ENCODE measurements at places on chromosomes 16 and 17. TPM values are rescaled to one million over a fixed set of nuclear protein-coding genes. Genes with fewer than 3 reads are reported as not detected.
A peak's percentile ranks its signal among the peaks of the same experiment; 100 is the strongest.

- DNase-seq: no peak
Observed at GRCh38 chr17:51164911-51165679, 1.1 kb upstream of the NME2 start.

DNA sequence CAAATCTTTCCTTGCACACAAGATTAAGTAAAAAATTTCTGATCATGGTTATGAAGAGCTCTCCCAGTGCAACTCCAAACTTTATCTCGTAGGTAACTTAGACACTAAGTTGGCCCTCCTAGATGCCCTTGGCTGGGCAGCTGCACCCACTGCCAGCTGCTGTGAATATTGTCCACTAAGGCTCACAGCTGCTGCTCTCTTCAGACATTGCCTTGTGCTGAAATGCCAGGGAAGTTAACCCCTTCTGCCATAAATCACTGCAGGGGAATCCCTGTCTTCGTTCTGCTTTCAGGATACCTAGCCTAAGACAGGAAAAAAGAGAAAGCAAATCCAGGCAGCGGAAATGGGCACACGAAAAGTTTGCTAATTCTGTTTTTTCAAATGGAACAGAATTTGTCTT, 106.4 kb downstream of the IRX5 start:
- DNase-seq: no peak

DNA sequence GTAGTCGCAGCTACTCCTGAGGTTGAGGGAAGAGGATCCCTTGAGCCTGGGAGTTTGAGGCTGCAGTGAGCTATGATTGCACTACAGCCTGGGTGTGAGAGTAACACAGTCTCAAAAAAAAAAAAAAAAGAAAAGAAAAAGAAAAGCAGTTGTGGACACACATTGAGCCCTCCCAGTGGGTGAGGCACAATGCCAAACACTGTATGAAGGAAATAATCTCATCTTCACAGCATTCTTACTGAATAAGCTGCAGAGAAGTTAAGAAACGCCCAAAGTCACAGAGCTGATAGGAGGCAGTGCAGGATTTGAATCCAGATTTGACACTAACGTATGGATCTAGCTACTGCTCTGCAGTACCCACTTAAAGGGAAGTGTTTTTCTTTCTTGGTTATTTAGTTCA, 5.9 kb upstream of the LYZL6 start:
- no peak for DNase-seq

DNA sequence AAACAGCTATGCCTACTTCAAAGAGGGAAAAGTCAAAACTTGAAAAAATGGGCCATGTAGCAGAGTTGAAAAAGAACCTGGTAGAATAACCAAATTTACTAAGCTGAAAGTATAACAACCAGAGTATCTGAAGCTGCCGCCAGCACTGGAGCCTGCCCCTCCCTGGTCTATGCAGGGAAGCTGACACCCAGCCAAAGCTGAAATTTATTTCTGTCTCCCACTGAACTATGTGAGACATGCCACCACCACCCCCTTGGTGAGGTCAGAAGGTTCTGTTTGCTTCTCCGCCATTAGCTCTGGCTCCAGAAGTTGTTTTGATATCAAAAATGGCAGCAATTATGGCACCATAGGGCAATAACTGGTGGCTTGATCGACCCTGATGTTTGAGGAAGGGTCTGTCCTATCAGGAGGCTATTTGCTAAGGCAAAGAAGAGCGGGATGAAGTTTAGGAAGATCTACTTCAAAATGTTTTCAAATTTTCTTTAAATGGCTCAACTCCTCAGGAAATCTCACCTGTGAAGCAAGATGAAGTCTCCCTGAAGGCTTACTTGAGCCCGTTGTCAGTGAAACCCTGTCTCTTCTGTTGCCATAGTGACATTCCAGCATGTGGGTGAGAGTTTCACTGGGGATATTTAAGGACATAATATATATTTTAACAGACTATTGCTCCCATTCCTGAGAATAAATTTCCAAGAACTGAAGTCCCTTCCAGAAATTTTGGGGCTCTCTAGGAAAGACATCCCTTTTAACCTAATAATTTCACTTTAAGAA, 122.0 kb downstream of the COPRS start:
- no peak for DNase-seq

DNA sequence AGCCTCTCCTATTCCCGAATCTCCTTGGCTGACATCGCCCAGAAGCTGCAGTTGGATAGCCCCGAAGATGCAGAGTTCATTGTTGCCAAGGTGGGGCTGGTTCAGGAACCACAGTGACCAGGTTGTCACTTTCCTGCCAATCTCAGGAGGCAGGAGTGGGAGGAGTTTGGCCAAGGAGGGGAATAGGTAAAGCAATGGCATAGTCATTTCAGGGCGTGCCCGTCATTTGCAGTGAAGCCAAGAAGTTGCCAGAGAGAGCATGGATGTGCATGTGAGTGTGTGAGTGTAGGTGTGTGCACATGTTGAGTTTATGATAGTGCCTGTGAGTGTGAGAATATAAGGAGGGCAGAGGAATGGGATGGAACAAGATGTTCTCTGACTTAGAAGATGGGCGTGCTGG, 14.8 kb downstream of the PSMD3 start:
- no peak for DNase-seq

GRCh38 chr17:30375661-30376060, 3.1 kb upstream of the CPD start:
- no peak for DNase-seq

DNA sequence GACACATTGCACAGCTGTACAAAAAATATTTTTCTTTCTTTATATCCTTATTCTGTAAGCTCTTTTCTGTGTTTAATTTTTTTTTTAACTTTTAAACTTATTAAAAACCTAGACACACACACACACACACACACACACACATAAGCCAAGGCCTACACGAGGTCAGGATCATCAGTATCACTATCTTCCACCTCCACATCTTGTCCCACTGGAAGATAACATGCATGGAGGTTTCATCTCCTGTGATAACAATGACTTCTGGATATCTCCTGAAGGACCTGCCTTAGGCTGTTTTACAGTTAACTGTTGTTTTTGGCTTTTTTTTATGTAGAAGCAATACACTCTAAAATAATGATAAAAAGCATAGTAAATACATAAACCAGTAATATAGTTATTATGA, 71.2 kb downstream of the TNRC6C start:
- no peak for DNase-seq

DNA sequence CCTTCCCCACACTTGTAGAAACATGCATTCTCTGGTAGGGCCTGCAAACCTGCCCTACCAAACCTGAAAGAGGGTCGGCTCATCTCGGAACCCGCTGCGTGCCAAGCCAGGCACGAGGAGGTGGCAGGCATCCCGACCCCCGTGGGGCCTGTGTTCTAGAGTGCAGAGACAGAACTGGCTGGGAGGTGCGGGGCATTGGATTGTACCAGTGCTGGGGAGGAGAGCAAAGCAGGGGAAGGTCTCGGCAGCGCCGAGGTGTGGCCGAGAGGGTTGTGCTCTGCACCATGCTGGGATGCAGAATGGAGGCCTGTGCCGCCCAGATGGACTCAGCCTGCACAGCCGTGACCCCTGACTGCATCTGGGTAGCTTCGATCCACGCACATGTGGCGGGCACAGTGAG, 17.8 kb upstream of the MC1R start:
- DNase-seq: no peak

GRCh38 chr16:31055613-31056012, 18.4 kb downstream of the ZNF668 start:
- DNase-seq: no peak

GRCh38 chr17:69043098-69043734, 17.5 kb downstream of the ABCA9 start:
- no peak for DNase-seq

DNA sequence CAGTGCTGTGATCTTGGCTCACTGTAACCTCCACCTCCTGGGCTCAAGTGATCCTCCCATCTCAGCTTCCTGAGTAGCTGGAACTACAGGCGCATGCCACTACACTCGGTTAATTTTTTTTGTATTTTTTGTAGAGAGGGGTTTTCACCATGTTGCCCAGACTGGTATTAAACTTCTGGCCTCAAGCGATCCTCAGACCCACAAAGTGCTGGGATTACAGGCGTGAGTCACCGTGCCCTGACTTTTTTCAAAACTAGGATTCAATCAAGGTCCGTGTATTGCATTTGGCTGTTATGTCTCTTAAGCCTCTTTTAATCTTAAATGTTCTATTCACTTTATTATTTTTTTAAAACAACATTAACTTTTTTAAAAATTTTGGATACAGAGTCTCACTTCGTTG, 4.3 kb upstream of the CCL22 start:
- no peak for DNase-seq

GRCh38 chr17:82113422-82113821, 15.4 kb upstream of the FASN start:
- no peak for DNase-seq

- no peak for DNase-seq
Observed at GRCh38 chr16:19518388-19518787, 3.5 kb downstream of the GDE1 start.

- DNase-seq: no peak
Observed at GRCh38 chr17:53837131-53837530, 14.4 kb downstream of the KIF2B start.

- no peak for DNase-seq
Observed at GRCh38 chr16:59597269-59597668, 863.2 kb upstream of the GOT2 start.

DNA sequence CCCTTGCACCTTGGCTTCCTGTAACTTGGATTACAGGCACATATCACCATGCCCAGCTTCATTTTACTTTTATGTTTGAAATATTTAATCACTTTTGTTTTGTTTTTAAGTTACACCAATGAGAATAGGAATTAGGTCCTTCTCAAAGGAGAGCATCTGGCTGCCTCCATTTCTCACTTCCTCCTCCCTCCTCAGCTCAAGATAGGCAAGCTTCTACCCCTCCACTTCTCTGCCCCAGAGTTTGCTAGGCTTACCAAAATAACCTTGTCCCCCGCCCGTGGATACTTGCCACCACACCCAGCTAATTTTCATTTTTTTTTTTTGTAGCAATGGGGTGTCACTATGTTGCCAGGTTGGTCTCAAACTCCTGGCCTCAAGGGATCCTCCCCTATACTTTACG, 17.9 kb downstream of the GABARAPL2 start:
- no peak for DNase-seq

DNA sequence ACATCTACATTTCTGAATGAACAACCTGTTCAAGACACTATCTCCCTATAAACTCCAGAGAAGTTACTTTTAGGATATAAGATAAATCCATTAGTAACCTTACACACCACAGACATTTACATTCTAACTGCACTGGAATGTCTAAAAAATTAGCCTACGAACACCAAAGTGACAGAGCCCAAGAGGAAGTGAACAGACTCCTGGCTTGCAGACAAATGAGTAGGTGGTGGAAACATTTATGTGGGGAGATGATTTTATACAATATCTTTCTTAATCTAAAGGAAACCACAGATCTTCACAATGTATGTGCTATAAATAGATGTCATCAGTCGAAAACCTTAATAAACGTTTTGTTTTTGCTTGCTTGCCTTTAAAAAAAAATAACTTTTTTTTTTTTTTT, 18.8 kb downstream of the ZNF652 start:
- no peak for DNase-seq

GRCh38 chr17:76080768-76081287, 1.8 kb downstream of the ZACN start:
- DNase-seq: no peak

DNA sequence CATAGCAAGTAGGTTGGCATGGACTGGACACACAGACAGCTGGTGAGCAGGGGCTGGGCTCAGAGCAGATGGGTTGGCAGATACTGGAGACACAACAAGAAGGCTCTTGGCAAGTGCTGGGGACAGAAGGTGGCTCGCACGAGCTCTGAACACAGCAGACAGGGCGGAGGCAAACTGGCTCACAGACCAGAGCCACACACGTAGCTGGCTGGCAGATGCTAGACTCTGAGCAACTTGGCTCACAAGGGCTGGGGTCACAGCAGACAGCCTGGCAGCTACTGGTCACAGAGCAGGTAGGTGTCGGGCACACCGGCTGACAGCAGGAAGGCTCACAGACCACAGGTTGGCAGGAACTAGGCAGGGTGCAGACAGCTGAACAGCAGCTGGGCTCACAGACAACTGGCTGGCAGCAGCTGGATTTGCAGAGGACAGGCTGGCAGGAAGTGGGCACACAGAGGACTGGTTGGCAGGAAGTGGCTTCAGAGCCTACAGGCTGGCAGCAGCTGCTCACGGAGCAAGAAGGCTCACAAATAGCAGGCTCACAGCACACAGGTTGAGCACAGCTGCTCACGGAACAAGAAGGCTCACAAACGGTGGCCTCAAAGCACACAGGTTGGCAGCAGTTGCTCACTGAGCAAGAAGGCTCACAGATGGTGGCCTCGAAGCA, 725 bp downstream of the KRTAP16-1 start:
- DNase-seq: peak; percentile 10

DNA sequence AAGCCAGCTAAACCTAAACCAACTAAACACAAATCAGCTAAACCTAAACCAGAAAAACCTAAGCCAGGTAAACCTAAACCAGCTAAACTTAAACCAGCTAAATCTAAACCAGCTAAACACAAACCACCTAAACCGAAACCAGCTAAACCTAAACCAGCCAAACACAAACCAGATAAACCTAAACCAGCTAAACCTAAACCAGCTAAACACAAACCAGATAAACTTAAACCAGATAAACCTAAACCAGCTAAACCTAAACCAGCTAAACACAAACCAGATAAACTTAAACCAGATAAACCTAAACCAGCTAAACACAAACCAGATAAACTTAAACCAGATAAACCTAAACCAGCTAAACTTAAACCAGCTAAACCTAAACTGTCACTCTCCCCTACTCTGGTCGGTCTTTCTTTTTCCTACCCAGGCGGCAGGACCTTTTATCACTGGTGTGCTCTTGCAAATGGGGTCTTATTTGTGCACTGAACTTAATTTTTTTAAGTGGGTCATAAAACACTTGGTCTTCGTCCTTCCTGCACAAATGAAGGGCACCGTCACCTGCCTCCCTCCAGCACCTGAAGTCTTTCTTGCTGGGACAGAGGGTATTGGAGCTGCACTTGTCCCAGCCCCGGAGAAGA, 7.2 kb downstream of the EVPL start:
- DNase-seq: no peak

GRCh38 chr17:18157354-18157985, 26.2 kb upstream of the ALKBH5 start:
- DNase-seq: no peak

- no peak for DNase-seq
Observed at GRCh38 chr16:77969861-77970260, 52.5 kb upstream of the CLEC3A start.

DNA sequence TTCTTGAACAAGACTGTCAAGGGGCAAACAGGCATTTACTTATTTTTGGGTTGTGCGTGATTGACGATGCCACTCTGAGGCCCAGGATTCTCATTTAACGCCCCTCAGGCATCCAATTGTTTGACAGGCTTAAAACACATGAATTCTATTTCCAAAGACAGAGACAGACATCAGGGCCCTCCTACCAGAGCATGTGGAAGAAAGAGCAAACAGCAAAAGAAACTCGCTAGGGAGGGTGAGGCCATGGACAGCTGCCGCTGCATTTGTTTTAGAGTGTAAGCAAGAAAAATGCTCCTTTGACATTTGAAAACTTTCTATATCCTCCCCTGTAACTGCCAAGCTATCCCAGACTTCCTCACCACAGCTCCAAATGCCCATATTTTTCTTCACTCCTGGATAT, 410.1 kb downstream of the NPIPA8 start:
- no peak for DNase-seq

KCNJ18 gene
- total RNA-seq: not detected

BRIP1 gene
- total RNA-seq: 2.3 TPM

WFIKKN2 gene
- total RNA-seq: not detected

KCNJ12 gene
- under 0.01 TPM for total RNA-seq

STAC2 gene
- not detected for total RNA-seq

FAM171A2 gene
- total RNA-seq: 0.90 TPM

RNF112 gene
- 0.64 TPM for total RNA-seq

NPIPA2 gene
- 0.53 TPM for total RNA-seq

CLEC18A gene
- total RNA-seq: 1.0 TPM

HBA2 gene
- total RNA-seq: not detected

ELMO3 gene
- total RNA-seq: 25.6 TPM

TNP2 gene
- total RNA-seq: not detected
